ENCODE measurements at places on chromosomes 2 and 18.

- no peak for DNase-seq
These were observed 106.5 kb downstream of the GALNT3 start for GRCh38 chr2:165687426-165688002.

- peak; percentile 62 for DNase-seq
These were observed 5.4 kb upstream of the SATB2 start for GRCh38 chr2:199462956-199463692.

- DNase-seq: no peak
These were observed 228.6 kb upstream of the SPHKAP start for GRCh38 chr2:228410061-228410460.

DNA sequence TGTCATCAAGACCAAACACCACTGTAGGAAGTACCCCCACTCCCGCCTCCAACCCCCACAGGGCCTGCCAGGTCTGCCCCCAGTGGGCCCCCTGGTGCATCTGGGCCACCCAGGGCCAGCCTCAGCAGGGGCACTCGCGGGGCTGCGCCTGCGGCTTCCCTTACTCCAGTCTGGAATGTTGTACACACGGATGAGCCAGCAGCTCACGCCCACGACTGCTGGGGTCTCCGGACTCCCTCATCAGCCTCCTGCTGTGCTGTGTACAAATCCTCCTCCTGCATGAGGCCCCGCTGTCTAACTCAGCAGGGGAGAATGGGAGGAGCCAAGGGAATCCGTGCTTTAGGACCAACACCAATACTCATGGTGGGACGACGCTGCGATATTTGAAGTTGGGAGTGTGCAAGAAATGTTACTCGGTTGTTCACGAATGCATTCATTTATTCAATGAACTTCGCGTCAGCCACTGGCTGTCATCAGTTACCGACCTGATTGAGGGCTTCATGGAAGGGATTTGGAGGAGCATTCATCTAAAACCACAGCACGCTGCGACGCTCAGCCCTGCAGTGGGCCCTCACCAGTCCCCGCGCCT is 654 bp upstream of the ASB1 start:
- DNase-seq: peak; percentile 71

DNA sequence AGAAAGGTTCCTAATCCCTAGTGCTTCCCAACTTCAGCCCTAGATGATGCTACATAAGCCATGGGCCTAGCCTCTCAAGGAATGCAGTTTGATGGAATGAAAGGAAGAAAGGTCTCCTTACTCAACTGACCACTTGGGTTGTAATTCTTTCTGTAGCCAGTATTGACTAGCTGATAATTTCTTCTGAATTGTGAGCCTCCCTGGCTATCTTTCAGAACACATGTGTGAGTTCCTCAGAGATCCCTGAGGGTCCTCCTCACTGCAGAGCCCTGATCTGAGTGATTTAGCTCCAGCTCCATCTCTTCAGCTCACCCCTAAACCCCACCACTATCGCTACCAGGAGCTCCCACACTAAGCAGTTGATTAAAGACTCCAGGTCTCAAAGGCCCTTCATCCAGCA is 31.5 kb downstream of the CFAP210 start:
- DNase-seq: no peak

- no peak for DNase-seq
These were observed 233.8 kb upstream of the SPRED2 start for GRCh38 chr2:65666156-65666725.

- DNase-seq: no peak
These were observed 235.6 kb downstream of the SCG2 start for GRCh38 chr2:223366566-223366965.

DNA sequence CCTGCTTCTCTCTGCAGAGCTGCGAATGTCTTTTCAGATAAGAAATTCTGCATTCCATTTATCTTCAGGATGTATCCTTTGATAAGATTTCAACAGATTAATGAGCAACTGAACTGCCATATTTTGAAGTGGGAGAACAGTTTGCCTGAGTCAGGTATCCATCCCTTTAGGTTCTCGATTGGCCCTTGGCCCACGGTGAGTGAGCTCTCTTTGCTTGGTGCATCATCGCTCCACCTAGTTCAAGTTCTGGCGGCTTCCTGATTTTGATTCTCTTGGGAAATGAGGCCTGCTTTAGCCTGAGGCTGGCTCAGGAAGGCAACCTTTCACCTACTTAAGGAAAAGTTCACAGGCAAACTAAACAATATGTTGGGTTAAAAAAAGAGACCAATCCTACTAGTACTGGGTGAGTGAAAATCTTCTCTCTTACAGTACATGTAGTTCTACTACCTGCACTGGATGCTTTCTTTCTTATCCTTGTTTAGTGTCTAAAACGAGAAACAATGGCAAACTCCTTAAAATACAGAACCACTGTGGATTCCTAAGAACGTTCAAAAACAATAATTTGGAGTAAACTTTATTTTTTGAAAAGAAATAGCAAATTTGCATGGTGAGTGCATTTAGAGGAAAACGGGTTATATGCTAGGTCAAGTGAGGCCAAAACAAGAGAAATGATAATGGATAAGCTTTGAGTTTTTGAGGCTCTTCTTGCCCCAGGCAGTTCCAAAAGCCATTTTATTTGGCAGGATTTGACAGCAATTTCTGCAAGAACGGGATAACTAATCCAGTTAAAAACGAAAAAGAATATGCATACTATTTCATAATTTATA is 837 bp upstream of the ACSL3 start:
- DNase-seq: no peak

- no peak for DNase-seq
These were observed 407.0 kb upstream of the CDH19 start for GRCh38 chr18:67010919-67011318.

DNA sequence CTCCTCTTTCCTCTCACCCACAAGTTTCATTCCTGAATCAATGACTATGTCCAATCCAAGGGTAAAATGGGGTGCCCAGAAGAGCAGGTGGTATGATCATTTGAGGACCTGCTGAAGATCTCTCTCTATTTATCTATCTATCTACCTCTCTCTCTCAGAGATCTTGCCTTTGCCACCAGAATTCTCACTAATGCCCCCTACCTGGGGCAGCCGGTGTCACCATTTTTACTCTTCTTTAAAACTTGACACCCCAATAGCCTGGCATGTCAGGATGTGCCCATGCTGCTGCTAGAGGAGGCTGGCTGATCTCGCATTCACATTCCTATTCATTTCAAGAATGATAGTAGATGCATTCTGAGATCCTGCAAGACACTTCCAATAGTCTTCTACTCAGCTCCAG is 24.3 kb upstream of the RPIA start:
- no peak for DNase-seq

GRCh38 chr2:197304556-197305011 is 6.0 kb downstream of the ANKRD44 start:
- DNase-seq: no peak

DNA sequence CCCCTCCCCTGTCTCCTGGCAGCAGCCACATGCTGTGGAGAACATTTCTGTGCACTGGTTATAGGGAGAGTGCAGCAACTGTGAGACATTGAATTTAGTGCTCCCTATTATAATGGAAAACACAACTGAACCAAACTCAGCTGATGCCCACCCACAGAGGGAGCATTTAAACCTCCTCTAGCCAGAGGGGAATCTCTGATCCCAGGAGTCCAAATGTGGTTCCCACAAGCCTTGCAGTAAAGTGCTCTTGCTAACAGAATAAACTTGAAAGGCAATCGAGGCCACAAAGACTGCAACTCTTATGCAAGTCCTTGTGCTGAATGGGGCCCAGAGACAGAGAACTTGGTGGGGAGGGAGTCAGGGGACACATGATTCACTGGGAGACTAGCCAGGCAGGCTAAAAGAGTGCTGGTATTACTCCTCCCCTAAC is 638.8 kb upstream of the VRK2 start:
- DNase-seq: no peak

GRCh38 chr2:105447476-105447875 is 48.6 kb upstream of the FHL2 start:
- DNase-seq: no peak

- no peak for DNase-seq
These were observed 95.0 kb downstream of the TNFRSF11A start for GRCh38 chr18:62420151-62420512.

- DNase-seq: no peak
These were observed 335.1 kb downstream of the SETBP1 start for GRCh38 chr18:45015788-45016128.

DNA sequence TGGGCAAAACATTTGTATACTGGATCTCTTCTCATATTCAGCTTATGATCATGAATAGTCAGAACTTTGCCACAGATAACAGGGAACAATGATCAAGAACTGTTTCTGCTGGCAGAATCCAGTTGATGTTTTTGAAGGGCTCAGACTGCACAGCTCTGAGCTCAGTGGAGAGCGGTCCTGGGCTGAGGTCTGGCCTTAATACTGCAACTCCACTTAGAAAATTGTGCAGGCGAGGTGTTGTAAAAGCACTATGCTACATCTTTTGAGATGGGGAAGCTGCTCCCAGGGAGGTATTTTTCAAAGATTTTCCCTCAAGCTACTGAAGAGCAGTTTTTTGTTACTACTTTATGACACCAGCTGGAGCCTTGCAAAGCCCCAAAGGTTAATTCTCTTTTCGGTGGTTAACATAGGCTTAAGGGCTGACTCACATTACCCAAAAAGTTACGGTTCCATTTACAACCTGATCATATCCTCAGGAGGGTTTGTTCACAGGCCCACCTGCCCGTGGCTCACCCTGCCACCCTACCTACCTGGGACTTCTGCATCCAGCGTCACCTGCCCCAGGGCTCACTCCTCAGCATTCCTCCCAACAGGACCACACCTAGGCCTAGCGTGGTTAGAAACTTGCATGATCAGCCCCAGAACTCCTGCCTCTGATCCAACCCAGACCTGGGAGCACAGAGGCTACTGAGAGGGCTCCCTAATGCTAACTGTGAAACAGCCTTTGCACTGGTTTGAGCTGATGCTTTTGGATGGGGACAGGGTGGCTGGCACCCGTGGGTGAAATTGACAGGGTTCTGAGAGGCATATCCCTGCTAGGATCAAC is 114.4 kb downstream of the NCK2 start:
- no peak for DNase-seq

DNA sequence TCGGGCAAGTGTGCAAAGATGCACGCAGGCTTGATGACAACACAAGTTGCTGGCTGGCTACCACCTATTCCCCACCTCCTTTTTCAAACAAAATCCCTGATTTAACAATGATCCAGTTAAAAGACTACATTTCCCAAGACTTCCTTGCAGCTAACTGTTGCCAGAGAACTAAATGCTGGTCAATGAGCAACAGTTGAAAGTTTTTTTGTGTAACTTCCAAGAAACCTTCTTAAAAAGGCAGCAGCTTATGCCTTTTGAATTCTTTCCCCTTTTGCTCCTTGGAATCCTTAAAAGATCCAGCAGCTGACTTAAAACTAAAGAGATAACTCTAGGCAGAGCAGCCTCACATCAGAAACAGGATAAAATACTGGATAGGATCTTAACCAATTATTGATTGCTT is 38.5 kb downstream of the NPHP1 start:
- no peak for DNase-seq

- no peak for DNase-seq
These were observed 42.6 kb downstream of the FOSL2 start for GRCh38 chr2:28435241-28435640.

- no peak for DNase-seq
These were observed 20.9 kb downstream of the NCK2 start for GRCh38 chr2:105765415-105766299.

- no peak for DNase-seq
These were observed 3.1 kb downstream of the MARCHF7 start for GRCh38 chr2:159715451-159715850.

GRCh38 chr2:47599171-47599570 is 183.8 kb upstream of the MSH6 start:
- no peak for DNase-seq

DNA sequence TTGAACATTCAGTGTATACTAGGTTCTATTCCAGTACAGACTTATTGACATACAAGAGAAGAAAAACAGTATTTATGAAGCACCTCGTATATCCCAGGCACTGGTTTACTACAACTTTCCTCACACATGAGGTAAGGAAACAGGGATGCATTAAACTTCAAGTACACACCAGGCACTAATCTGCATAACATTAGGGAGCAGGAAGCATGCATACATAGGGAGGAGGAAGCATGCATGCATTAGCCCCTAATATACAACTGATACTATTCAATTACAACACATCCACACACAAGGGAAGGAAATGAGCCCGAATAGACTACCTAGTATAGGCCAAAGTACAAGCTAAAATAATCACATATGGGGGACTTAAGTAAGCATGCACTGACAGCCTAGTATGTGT is 525.3 kb downstream of the SUCLG1 start:
- DNase-seq: no peak

DNA sequence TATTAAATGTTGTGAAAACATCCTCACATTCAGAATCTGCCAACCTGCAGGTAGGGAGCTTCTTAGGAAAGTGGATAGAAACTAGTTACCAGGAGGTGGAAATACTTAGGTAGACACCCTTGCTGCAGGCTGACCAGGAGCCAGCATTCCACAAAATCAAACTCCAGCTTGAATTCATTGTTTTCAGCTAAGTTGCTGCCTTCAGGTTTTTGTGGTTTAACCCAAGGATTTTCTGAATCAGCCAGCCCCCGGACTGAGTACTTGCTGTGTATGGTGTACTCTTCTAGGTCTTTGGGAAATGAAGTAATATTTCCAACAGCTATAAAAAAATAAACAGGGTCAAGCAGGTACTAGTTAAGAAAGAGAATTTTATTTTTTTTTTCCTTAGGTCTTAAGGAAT is 192.1 kb upstream of the CHST9 start:
- no peak for DNase-seq

GRCh38 chr2:181891258-181891965 is at the start of gene ITPRID2:
TSS of gene ITPRID2 (plus strand) at chr2:181891730. CDS start at chr2:181892067, 337 bp downstream.
- peak; percentile 76 for DNase-seq

DNA sequence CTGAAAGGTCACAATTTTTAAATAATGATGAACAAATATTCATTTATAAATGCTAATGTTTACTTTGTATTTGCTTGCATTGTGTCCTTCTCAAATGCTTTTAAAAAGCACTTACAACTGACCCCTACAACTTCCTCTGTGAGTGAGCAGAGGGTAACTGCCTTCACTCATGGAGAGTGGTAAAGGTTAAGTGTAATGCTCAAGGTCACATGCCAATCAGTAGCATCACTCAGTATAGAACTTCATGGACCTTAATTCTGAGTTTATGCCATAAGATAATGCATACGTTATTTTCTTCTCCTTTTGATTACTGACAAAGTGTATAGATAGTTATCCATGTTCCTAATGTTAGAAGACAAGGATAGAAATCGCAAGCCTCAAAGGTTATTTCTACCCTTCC is 91.8 kb upstream of the SERTAD2 start:
- DNase-seq: no peak

GRCh38 chr2:207813942-207814341 is 44.2 kb upstream of the FZD5 start:
- no peak for DNase-seq

DNA sequence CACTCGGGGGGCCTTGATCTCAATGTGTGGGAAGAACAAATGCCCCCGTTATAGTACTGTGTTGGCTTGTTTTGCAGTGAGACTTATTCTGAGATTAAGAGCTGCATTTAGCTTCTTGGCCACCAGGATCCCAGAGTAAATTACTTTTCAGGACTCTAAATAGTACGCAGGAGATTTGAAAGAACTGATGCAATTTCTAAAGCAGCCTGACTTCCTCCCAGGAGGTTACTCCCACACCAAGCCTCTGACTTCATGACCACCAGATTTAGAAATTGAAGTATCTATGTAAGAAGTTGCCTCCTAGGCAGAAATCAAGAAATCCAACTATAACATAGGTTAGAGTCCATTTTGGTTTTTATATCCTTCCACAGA is 67.0 kb downstream of the FEZ2 start:
- DNase-seq: no peak

Data from NCI-H2081 (cell line).